Karpas-422 (cell line): ENCODE measurements at places on chromosomes 7 and 10.

GRCh38 chr7:47292832-47293309 lies 289.0 kb downstream of the TNS3 start:
- no peak for DNase-seq

DNA sequence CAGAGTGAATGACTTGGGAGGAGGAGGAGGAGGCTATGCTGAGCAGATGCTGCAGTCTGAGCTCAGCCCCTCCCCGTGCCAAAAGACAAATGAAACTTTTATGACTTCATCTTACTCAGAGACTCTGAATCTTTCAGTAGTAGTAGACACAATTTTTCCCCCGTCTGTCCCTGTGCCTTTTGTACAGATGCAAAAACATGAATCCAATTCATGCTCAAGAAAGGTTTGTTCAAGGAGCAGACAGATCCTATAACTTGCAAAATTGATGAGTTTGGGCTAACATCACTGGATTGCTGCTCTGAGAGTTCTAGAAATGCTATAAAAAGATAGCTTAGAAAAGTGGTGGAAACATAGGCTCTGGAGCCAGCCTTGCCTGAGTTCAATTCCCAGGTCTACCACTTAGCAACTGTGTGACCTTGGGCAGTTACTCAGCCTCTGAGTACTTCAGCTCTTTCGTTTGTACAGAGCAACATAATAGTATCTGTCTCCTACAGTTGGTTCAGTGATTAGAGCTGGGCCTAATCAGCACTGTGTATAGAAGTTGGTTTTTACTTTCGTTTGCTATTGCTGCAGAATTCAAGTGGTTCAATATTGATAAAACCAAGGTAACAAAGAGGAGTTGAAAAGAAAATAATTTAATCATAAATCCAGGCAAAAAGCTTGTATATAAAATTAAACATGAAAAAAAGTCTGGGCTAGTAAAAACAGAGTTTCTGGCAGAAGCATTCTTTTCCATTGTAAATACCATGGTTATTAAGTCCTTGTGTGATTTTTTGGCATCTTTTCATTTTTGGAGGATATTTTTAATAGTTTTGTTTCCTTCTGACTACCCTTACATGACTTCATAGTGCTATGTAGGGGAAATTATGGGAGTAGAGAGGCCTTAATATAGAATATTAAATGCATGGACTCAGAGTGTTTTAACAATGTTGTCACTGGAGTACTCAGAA lies 174.2 kb upstream of the ZNF32 start:
- no peak for DNase-seq

DNA sequence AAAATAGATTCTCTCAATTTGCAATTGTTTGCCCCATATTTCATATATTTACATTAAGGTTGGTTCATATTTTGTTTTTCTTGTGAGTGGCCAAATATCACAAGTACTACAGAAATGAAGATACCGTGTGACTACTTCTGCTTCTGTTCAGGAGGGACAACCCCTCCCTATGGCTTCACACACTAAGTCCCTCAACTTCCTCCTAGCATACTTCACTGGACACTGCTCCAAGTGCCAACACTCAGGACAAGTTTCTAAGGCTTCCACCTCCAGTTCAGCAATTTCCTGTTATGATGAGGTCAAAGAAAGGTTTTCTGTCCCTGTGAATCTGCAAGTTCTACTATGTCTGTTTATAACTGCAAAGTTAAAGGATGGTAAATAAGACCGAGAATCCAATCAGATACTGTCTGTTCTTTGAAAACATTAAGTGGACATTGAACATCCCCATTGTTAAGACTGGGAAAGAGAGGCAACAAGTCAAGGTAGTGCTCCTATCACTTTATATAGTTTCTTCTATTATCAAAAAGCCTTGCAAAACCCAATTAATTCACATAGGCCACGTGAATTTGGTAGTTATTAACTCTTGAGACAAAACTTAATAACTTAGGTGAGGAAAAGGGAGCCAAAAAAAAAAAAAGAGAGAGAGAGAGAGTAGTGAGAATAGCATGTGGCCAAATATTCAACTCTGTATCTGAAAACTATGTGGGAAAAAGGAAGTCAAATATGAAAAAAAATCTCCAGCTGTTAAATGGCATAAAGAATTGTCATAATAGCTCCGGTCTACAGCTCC lies 81.3 kb upstream of the DKK1 start:
- DNase-seq: no peak

DNA sequence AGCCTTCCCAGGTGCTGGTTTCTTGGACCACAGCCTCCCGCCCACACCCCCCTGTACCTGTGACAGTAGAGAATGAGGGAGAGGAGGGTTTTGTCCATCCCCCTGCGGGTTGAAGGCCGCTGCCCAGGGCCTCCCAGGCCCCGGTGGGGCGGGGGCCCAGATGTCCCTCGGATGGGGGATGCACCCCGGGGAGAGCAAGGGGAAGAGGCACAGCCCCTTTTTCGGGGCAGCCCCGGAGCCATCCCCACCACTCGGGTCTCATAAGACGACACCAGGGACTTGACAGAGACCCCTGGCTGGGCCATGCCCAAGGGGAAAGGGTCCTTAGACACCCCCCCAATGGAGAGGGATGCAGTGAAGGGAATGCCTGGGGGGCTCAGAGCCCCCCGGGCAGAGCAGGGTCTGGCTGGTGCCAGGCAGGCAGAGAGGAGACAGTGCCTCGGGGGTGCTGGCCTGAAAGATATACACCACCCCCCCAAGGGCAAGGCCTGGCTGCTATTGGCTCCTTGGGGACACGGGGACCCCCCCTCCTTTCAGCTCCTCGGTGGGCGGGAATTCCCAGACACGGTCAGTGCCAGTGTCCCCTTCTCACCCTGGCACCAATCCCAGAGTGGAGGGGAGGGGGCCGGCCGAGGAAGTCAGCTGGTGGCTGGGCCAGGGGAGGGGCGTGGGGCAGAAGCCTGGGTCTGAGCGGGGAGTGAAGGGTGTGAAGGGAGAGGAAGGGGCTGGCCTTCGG lies 3.7 kb upstream of the SPACDR start:
- DNase-seq: no peak

- no peak for DNase-seq
Observed at GRCh38 chr10:132848951-132849545, 63.1 kb upstream of the NKX6-2 start.
